Glutamatergic neuron (in vitro differentiated cells): ENCODE measurements at places on chromosomes 1 and 21.

DNA sequence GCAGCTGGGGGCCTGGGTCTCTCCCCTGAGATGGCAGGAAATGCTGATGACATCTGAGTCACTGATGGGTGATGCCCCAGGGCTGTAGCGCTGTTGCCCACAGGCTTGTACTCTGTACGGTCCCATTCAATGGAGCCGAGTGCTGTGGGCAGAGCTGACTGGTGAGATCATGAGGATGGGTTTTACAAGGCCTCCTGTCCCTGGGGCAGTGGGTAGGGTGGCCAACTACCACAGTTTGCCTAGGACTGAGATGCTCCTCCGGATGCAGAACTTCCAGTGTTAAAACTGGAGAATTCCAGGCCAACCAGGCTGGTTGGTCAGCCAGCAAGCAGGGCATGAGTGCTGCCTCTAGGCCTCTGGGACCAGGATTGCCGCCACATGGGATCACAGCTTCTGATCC is 9.2 kb downstream of the PHLDA3 start:
- no peak for DNase-seq

GRCh38 chr1:94648225-94649007 is 106.9 kb upstream of the F3 start:
- DNase-seq, result no peak

- no peak for DNase-seq
These were observed 260.9 kb downstream of the LTN1 start for GRCh38 chr21:28731700-28732321.

DNA sequence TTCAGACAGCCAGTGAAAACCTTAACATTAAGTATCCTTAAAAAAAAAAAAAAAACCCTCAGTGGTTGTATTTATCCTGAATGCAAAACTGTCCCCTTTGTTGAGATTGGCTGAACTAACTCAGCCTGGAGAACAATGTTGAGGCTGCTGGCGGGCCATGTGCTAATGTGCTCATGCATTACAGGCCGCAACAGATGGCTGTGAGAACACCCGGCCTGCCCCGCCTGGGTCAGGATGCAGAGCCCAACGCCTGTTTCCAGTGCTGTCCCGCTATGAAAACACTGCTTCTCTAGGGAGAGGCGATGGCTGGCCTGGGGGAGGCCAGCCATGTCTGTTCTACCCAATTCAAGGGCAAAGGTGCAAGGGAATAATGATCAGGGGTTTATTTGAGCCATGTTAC is 13.8 kb downstream of the OLIG2 start:
- DNase-seq, result peak; percentile 82

- DNase-seq, result no peak
These were observed 30.3 kb downstream of the UBASH3A start for GRCh38 chr21:42433946-42434551.

GRCh38 chr21:29430030-29430429 is 131.3 kb downstream of the BACH1 start:
- no peak for DNase-seq

DNA sequence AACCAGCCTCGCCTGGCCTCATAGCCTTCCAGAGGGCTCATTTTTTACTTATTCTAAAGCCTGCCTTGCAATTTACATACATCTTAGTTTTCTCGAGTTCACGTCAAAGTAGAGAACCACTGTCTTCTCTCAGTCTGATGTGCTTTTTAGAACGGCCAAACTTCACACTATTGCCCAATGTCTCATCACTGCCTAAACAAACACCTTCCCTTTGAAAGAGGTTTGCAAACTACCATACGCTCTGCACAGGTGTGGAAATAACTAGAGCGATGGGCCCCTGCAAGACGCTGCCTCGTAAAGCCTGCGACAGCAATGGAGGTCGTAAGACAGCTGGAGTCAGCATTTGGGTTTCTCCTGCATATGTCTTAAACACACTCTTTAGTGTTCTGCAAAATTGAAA is 22.6 kb downstream of the PRDM15 start:
- no peak for DNase-seq

DNA sequence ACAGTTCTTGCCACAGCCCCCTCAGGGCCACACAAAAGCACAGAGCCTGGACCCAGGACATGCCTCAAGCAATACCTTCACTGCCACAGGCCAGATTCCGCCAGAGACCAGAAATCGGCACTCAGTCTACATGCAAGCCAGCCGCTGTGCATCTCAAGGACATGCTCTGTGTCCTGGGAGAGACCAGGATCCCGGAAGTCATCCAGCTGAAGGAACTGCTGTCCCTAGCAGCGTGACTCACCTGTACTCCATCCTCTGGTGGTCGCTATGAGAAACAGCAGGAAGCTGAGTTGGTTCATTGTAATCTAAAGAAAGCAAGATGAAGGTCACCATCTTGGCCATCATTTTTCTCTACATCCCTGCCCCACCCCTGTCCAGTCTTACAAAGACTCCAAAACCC is 401 bp downstream of the ITLN1 start:
- DNase-seq, result no peak

DNA sequence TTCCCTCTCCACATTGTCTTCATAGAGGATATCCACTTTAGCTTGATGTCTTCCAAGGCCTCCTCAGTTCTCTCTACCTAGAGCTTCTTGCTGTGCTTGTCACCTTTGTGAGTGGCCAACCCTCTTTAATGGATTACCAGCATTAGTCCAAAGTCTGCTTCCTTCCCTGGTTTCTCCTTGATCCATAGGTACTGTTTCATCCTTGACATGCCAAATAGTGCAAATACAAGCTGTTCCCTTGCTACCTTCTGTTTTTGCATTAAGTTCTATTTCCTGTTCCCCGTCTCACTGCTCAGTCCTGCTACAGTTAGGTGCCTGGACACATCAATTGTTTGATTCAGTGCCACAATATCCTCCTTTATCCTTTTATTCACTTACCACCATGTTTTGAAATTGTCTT is 19.2 kb downstream of the MAST2 start:
- no peak for DNase-seq

GRCh38 chr1:194252199-194252598 is 1065.8 kb upstream of the B3GALT2 start:
- no peak for DNase-seq

- DNase-seq, result no peak
These were observed 506.3 kb downstream of the LMO4 start for GRCh38 chr1:87834941-87835340.

GRCh38 chr1:245067257-245067656 is 87.5 kb upstream of the KIF26B start:
- DNase-seq, result no peak

- DNase-seq, result no peak
These were observed 253.9 kb downstream of the DUSP10 start for GRCh38 chr1:221487781-221488524.

DNA sequence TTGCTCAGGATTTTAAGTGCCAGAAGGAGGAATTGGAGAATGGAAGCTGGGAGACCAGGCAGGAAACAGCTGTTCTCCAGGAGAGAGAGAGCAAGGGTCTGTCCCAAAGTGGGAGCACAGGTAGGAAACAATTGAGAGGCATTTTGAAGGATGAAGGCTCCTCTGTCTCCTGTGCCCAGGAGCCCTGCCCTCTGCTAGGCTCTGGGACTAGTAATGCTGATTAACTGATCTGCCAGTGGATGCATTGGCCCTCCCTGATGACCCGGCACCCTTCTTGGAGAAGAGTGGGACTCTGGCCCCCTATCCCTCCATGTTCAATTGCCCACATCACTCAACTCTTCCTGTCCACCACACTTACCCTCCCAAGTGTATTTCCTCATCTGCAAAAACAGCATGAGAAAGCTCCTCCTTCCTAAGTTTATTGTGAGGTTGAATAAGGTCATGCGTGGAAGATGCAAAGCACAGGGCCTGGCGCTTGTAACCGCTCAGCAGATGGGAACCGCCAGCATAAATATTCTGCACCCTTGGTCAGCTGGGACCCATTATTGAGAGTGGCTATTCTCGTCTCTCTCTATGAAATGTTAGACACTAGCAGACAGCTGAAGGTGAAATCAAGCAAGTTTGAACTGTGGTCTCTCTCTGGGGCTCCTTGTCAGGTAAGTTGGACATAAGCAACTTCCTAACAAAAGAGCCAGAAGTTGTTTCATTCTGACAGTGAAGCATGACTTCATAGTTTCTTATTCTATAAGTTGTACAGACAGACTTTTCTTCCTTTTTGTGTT is 63.0 kb upstream of the ANGPTL1 start:
- no peak for DNase-seq

DNA sequence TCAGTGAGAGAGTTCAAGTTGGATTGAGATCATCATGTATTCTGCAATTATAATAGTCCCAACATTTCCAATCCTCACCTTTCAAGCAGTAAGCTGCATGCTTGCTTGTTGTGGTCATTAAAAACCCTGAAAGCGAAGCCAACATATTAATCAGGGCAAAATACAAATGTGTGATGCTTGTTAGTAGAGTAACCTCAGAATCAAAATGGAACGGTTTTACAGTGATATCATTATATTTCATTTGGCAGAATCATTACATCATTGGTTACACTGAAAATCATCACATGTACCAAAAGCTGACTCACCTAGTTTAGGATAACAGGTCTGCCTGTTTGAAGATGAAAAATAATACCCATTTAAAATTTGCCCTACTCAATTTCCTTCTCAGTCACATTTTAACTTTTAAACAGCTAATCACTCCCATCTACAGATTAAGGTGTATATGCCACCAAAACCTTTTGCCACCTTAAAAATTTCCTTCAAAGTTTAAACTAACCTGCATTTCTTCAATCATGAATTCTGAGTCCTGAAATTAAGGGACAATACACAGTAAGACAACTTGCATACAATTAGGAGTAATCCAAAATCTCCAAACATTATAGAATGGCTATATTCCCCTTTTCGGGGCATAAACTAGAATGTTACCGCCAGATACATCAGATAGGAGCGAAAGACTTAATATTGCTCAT is 3.5 kb downstream of the GAS5 start:
- DNase-seq, result no peak

DNA sequence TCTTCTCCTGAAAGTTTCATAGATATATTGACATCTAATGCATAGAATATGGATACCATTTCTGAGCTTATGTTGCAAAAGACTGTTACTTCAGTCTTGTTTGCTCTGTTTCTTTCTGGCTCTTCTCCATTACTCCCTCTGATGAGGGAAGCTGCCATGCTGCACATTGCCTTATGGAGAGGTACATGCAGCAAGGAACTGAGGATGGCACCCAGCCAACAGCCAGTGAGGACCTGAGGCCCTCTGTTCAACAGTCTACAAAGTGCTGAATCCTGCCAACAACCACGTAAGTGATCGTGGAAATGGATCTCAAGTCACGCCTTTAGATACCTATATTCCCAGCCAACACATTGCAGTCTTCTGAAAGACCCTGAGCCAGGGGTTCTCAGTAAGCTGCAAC is 66.6 kb upstream of the ADAMTS5 start:
- no peak for DNase-seq

- no peak for DNase-seq
These were observed 254.9 kb downstream of the RHOU start for GRCh38 chr1:228989992-228990827.

GRCh38 chr21:42112857-42113256 is 41.7 kb downstream of the UMODL1 start:
- DNase-seq, result no peak

DNA sequence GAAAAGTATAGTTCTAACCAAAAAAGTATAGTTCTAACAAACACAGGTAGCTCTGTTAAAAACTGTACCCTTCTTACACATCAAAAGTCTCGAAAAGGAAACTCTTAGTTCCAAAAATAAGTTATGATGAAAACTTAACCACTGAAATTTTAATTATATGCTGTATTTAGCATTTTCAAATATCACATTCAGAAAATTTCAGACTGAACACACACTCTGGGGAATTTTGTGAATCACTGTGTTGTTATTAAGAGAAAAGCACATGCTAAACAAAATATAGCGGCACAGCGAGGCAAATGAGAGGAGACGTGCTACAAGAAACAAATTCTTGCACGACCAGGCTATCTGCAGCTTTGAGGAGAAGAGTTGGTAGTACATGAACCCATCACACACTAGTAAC is 30.4 kb downstream of the VAV3 start:
- no peak for DNase-seq

DNA sequence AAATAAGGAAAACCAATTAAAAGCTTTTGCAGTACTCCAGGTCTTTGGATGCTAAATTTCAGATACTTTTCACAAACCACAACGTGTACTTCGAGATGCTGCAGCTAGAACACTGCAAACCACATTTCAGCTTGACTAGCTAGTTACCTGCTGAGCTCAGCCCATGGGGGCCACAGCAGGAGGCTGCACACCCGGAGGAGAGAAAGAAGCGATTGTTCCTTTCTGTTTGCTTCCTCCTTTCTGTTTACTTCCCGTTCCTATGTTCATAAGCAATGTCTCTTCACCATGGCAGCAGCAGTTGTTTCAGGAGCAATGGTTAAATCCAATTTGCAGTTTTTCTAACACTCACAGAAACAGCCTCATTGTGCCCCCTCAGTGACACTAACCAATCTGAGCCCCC is 225.6 kb upstream of the FGGY start:
- no peak for DNase-seq

GRCh38 chr1:226668173-226668560 is 70.9 kb downstream of the ITPKB start:
- DNase-seq, result no peak

GRCh38 chr1:14367451-14367850 is 231.0 kb upstream of the KAZN start:
- DNase-seq, result no peak

- no peak for DNase-seq
These were observed 610 bp downstream of the SCYL3 start for GRCh38 chr1:169892927-169893644.

GRCh38 chr1:111976332-111976731 is 13.1 kb downstream of the KCND3 start:
- no peak for DNase-seq

- no peak for DNase-seq
These were observed 92.6 kb upstream of the BEND5 start for GRCh38 chr1:48869116-48869893.

- DNase-seq, result no peak
These were observed 56.7 kb upstream of the USP1 start for GRCh38 chr1:62380181-62380580.

GRCh38 chr1:203278885-203279406 is 26.4 kb upstream of the BTG2 start:
- no peak for DNase-seq

- DNase-seq, result no peak
These were observed 144.7 kb downstream of the GRIK3 start for GRCh38 chr1:36889478-36890226.

GRCh38 chr21:40835184-40835694 is 11.7 kb downstream of the DSCAM start:
- no peak for DNase-seq
